ENCODE measurements at places on chromosomes 16 and 17.
A peak's percentile ranks its signal among the peaks of the same experiment; 100 is the strongest.

DNA sequence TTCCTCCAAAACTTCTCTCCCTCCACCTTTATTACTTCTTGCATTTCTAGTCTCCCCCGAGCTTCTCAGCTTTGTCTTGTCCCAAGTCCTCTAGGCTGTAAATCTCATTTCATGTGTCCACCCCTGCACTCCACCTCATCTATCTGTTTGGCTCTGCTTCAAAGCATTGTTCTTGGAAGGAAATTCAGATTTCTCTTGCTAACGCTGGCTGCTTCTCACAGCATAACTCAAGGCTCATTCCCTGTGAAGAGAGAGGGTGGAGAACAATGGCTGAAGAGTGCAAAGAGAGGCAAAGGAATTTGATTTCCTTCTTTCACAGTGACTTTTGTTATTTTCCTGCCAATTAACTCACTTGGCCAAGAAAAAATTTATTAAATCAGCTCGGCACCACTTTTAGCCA, 476.5 kb downstream of the TMEM114 start:
- no peak for DNase-seq

DNA sequence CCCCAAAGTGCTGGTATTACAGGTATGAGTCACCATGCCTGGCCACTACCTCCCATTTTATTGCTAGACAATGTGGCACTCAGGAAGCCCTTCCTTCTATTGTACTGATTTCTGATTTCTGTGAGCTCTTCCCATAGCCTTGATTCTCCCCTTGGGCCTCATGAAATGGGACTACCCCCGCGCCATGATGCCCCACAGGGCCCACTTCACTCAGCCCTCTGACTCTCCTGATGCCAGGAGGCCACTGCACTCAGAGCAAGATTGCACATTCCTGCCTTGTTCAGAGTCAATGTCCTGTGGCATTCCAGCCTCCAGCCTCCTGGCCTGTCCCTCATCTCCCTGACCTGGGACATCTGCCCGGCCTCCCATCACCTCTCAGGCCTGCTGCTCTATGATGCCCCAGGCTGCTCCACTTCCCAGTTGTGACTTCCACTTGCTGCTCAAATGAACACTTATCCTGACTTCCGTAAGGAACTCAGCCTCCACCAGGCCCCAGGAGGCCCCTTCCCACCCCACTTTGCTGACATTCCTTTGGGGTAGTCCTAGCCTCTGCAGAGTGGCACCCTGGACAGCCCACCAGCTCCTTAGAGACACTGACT, 66.6 kb upstream of the KSR1 start:
- DNase-seq, result no peak

GRCh38 chr17:38915639-38915995, 9.8 kb upstream of the LASP1NB start:
- no peak for DNase-seq

GRCh38 chr16:27646806-27647205, 96.9 kb downstream of the KATNIP start:
- DNase-seq, result no peak

- no peak for DNase-seq
Measured at GRCh38 chr16:290681-291405, 7.9 kb downstream of the PDIA2 start.

DNA sequence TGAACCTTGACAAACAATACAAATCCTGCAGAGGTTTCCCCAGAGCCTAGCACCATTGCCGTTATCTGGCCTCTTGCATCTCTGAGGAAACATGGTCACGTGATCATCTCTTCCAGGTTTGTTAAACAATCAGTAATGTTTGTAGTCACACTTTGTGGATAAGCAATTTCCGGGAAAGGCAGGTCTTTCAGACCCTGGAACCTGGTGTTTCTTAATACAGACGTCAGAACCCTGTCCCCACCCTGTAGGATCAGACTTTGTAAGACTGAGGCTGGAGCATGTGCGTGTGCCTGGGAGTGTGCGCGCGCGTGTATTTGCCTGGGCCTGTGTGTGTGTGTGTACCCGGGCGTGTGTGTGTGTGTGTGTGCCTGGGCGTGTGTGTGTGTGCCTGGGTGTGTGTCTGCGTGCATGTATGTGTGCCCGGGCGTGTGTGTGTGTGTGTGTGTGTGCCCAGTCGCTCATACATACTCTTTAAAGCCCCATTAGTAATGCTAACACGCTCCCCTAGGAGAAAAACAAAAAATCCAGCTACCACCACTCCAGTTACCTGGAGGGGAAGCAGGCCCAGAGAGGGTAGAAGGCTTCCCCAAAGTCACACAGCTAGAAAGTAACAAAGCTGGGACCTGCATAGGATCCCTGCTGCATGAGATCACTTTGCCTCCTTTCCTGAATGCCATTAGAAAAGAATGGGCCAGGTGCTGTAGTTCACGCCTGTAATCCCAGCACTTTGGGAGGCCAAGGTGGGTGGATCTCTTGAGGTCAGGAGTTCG, 5.3 kb downstream of the CTNS start:
- DNase-seq, result no peak

GRCh38 chr16:68915589-68915988, 72.3 kb downstream of the TANGO6 start:
- DNase-seq, result no peak

GRCh38 chr16:67805718-67806427, 487 bp downstream of the RANBP10 start:
- DNase-seq, result peak; percentile 12

GRCh38 chr17:49715717-49716279, 8.0 kb upstream of the SLC35B1 start:
- DNase-seq, result no peak

GRCh38 chr16:80656711-80657150, 115.9 kb downstream of the DYNLRB2 start:
- peak; percentile 53 for DNase-seq

DNA sequence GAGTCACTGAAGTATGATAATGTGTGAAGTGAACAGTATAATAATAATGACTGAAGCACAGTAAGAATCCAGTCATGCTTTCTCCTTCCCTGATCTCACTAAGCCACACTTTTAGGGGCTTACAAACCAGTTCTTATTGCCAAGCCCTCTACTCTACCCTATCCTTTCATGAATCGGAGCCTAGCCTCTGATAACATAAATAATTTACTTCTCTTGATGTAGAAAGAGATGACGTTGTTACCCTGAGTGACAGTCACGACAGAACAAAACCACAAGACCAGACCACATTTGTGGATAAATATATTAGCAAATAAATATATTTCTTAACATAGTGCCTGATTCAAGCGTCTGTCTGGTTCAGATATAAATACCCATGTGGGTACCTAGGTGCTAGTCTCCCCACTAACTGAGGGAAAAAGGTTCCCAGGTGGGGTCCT, 1.4 kb upstream of the SUPT4H1 start:
- no peak for DNase-seq

- DNase-seq, result peak; percentile 74
Measured at GRCh38 chr17:45261577-45262515, at the start of gene SPATA32. SPATA32 (minus strand) TSS chr17:45262094; CDS start chr17:45262016, 78 bp downstream.

- no peak for DNase-seq
Measured at GRCh38 chr16:76511203-76511602, 234.0 kb downstream of the CNTNAP4 start.

GRCh38 chr16:82585675-82586074, 41.1 kb upstream of the CDH13 start:
- no peak for DNase-seq

DNA sequence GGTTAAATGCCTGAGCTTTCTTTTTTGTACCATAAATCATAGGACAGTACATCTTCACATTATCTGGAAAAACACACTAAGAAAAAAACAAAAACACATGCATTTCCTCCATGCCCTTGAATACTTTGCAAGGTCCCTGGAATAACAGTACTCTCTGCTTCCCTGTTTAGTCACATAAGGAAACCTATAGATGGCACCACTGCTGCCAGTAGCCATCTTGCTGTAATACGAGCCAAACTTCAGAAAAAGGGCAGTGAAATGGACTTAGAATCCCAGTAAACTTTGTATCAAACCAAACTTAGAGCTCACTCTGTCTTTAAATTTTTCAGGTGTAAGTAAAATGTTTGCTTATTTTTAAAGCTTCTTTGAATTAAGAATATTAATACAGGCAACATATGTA, 435.5 kb downstream of the KCNJ2 start:
- no peak for DNase-seq

- DNase-seq, result no peak
Measured at GRCh38 chr17:37286430-37286829, 89.4 kb upstream of the C17orf78 start.

- no peak for DNase-seq
Measured at GRCh38 chr16:57637424-57637823, 9.0 kb downstream of the ADGRG1 start.

GRCh38 chr16:73956587-73957494, 339.8 kb upstream of the PSMD7 start:
- DNase-seq, result peak; percentile 21

GRCh38 chr17:978103-979093, 1.2 kb downstream of the NXN start:
- no peak for DNase-seq

DNA sequence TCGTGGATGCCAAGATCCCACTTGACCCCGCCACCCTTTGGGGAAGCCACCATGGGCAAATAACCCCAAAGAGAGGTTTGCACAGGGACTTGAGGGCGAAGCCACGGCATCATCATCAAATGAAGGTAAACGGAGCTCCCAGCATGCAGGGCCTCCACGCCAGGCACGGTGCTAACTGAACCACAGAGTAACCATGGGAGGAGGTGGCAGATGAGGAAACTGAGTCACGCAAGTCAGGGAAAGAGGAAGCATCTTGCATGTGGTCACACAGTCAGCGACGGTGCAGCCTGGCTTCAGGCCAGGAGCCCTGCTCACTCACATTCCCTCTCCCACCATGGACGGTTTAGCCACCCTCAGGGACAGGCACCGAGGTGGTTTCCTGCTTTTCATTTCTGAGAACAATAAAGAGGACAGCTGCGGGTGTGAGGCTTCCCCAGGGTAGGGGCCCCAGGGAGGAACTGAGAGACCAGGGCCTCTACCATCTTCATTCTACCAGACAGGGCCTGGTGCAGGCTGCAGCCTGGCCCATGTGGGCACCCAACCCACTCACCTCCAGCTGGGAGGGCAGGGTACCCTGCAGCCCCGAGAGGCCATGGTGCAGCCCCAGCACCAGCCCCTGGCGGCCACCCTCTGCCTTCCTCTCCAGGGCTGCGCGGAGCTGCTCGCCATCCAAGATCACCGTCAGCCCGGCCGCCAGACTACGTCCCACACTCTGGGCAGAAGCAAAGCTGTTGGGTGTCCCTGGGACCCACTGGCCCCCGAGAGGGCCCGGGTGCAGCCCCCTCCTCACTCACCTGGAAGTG, 78.3 kb downstream of the RMI2 start:
- DNase-seq, result no peak

- no peak for DNase-seq
Measured at GRCh38 chr17:1562176-1562643, 382 bp downstream of the PITPNA start.

- DNase-seq, result no peak
Measured at GRCh38 chr17:7184647-7185046, 5.5 kb upstream of the ASGR1 start.

DNA sequence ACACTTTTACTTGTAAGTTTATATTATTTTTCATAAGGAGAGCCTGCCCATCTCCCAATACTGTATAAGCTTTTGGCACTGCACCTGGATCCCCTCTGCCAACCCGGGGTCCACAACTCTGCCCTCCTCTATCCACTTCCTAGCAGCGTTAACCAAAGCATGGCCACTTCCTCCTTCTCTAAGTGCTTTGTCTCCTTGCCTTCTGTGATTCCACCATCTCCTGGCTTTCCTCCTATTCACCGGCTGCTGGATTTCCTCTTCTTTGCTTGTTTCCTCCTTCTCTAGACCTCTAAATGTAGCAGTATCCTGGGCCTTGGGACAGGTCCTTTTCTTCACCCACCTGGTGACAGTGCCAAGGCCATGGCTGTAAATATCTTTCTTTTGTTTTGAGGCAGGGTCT, 20.0 kb upstream of the WFIKKN2 start:
- DNase-seq, result no peak

GRCh38 chr17:4535667-4536258, 19.4 kb downstream of the MYBBP1A start:
- DNase-seq, result no peak

DNA sequence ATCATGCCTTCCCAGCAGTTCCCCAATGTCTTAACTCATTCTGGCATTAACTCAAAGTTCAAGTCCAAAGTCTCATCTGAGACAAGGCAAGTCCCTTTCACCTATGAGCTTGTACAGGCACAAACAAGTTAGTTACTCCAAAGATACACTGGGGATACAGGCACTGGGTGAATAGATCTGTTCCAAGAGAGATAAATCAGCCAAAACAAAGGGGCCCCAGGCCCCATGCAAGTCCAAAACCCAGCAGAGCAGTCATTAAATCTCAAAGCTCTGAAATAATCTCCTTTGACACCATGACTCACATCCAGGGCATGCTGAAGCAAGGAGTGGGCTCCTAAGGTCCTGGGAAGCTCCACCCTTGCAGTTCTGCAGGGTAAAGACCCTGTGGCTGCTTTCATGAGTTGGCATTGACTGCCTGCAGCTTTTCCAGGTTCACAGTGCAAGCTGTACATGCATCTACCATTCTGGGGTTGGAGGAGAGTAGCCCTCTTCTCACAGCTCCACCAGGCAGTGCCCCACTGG, 332.2 kb upstream of the KIF2B start:
- no peak for DNase-seq

DNA sequence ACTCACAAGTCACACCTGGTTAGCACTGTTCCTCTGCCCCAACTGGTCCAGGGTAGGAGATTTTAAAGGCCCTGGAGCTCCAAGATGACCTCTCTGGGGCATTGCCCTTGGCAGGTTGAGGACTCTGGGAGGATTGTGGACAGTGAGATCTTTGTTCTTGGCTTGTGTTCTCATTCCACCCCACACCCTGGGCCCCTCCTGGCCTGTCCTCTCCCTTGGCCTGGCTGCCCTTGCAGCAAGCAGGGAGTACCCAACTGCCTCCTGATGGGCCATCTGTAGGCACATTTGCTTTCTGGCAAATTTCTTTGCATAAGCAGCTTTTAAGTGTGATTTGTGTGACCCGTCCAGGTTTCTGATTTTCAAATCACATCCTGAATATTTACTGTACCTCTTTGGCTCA, 239.6 kb downstream of the UTP18 start:
- no peak for DNase-seq

GRCh38 chr16:55009581-55009980, 78.9 kb downstream of the IRX5 start:
- DNase-seq, result no peak

DNA sequence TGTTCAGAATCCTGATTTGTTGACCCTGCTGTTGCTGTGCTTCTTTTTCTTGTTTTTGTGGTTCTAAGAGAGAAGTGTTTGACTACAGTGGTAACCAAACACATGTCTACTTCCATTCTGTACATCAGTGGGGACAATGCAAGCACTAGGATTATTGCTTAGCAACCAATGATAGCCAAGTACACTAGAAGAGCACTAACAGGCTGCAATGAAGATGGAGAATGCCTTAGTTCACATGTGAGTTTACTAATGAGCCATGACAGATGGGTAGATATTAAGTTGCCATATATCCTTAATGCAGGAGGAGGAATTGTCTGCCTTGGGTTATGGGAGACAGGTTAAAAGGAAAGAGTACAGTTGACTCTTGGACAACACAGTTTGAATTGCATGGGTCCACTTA, 8.3 kb downstream of the EFCAB5 start:
- DNase-seq, result no peak

GRCh38 chr17:49548506-49549310, 27.0 kb upstream of the NXPH3 start:
- DNase-seq, result no peak
